ENCODE measurements at places on chromosomes 16 and 17. TPM values are rescaled to one million over a fixed set of nuclear protein-coding genes. Genes with fewer than 3 reads are reported as not detected.

- peaks cover 2% of the 10 kb centered on the region for H3K27me3 ChIP-seq
- no peaks in the 10 kb centered on the region for H3K4me1 ChIP-seq
- no peak for DNase-seq
- H3K4me3 ChIP-seq, result peak overlapping the region; percentile 32
Observed at GRCh38 chr16:19238406-19238805, 47.1 kb upstream of the CLEC19A start.

DNA sequence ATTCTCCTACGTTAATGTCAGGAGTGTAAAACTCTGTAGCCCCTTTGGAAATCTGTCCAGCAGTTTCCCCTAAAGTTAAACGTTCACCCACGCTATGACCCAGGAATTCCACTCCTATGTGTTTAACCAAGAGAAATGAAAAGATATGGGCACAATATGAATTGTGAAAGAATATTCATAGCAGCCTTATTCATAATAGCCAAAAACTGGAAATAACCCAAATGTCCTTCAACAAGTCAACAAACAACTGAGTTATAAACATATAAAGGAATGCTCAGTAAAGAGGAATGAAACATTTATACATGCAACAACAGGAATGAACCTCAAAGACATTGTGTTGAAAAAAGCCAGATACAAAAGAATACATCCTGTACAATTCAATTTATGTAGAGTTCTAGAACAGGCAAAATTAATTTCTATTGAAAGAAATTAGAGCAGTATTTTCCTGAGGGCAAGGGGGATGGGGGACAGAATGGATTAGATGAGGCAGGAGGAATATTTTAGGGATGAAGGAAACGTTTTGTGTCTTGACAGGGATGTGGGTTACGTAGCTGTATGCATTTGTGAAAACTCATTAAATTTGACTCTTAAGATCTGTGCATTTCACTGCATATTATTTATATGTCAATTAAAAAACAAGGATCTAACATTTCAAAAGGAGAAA lies 286.7 kb upstream of the CDH5 start:
- no peak overlapping the region for H3K27ac ChIP-seq
- H3K27me3 ChIP-seq, result no peaks in the 10 kb centered on the region
- no peak for DNase-seq
- H3K36me3 ChIP-seq, result no peaks in the 10 kb centered on the region
- no peak overlapping the region for H3K4me3 ChIP-seq
- peaks cover 5% of the 10 kb centered on the region for H3K4me1 ChIP-seq

DNA sequence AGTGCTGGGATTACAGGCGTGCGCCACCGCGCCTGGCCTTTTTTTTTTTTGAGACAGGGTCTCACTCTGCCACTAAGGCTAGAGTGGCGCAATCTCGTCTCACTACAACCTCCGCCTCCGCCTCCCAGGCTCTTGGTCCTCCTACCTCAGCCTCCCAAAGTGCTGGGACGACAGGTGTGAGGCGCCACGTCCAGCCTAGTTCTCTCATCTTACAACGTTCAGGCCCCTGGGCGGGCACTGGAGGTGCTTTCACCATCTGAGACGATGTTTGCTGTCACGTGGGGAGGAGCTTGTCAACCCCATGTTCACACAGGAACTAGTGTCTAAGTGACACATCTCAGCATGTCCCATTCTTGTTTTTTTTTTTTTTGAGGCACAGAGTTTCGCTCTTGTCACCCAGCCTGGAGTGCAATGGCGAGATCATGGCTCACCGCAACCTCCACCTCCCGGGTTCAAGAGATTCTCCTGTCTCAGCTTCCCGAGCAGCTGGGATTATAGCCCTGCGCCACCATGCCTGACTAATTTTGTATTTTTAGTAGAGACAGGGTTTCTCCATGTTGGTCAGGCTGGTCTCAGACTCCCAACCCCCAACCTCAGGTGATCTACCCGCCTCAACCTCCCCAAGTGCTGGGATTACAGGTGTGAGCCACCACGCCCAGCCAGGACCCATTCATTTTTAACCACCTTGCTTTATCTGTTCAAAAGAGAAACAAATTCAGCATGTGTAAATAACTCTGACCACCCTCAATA lies 5.2 kb upstream of the FANCA start:
- no peaks in the 10 kb centered on the region for H3K4me1 ChIP-seq
- no peak for DNase-seq
- no peak overlapping the region for H3K27ac ChIP-seq
- peaks cover 5% of the 10 kb centered on the region for H3K27me3 ChIP-seq
- H3K36me3 ChIP-seq, result no peaks in the 10 kb centered on the region

DNA sequence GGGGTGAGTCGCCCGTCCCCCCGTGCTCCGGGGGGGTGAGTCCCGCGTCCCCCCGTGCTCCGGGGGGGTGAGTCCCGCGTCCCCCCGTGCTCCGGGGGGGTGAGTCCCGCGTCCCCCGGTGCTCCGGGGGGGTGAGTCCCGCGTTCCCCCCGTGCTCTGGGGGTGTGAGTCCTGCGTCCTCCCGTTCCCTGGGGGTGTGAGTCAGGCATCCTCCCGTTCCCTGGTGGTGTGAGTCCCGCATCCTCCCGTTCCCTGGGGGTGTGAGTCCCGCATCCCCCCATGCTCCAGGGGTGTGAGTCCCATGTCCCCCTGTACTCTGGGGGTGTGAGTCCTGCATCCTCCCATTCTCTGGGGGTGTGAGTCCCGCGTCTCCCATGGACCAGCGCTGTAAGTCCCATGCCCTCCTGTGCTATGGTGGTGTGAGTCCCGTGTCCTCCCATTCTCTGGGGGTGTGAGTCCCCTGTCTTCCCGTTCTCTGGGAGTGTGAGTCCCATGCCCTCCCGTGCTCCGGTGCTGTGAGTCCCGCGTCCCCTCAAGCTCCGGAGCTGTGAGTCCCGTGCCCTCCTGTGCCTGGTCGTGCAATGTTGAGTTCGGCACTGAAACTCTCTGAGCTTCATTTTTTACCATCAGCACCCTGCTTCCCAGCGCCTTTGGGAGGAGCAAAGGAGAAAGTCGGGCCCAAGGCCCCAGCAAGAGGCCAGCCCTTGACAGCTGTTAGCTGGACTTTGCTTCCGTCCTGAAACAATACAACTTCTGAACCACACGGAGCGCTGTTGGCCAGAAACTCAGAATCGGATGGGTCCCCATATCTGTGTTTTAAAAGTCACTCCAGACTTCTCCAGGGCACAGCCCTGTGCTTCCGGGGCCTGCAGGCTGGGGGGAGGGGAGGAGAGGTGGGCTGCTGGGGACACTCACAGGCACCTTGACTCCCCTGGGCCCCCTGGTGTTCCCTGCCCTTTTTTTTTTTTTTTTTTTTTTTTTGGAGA lies 11.5 kb upstream of the ZC3H18 start:
- no peaks in the 10 kb centered on the region for H3K4me1 ChIP-seq
- H3K36me3 ChIP-seq, result no peaks in the 10 kb centered on the region
- peaks cover 8% of the 10 kb centered on the region for H3K27me3 ChIP-seq
- peak; percentile 38 for DNase-seq

Gene TNFSF13
- 5.6 TPM for total RNA-seq

Gene C16orf87
- total RNA-seq, result 15.3 TPM

Gene CDH15
- not detected for total RNA-seq

Gene SPNS2
- total RNA-seq, result 187 TPM

Gene DHX8
- total RNA-seq, result 54.1 TPM
